Heart right ventricle (tissue), 16 donors: ENCODE measurements at places on chromosomes 7 and 10. TPM values are rescaled to one million over a fixed set of nuclear protein-coding genes. Genes with fewer than 3 reads are reported as not detected.

NET1 gene
- 17.6 TPM for total RNA-seq

MALRD1 gene
- 0.59 TPM for total RNA-seq

HKDC1 gene
- total RNA-seq: not detected

SFRP5 gene
- 2.9 TPM for total RNA-seq

CHST3 gene
- 21.5 TPM for total RNA-seq

TRPV6 gene
- total RNA-seq: not detected

ECHS1 gene
- 251 TPM for total RNA-seq

KEL gene
- total RNA-seq: not detected

NEURL1 gene
- total RNA-seq: 0.07 TPM

ACTL6B gene
- not detected for total RNA-seq

MOGAT3 gene
- not detected for total RNA-seq

ANKRD1 gene
- 5,593 TPM for total RNA-seq

FIGNL1 gene
- 4.8 TPM for total RNA-seq

TMEM106B gene
- 54.7 TPM for total RNA-seq

DYDC2 gene
- total RNA-seq: not detected

SFR1 gene
- 4.4 TPM for total RNA-seq

ADAM8 gene
- 6.0 TPM for total RNA-seq

CCZ1B gene
- 29.7 TPM for total RNA-seq

VAX1 gene
- not detected for total RNA-seq

ARF5 gene
- total RNA-seq: 99.3 TPM

ELOVL3 gene
- total RNA-seq: 0.30 TPM

SNCG gene
- 11.3 TPM for total RNA-seq

OR2A42 gene
- not detected for total RNA-seq

PTPRN2 gene
- total RNA-seq: 1.3 TPM

RASSF4 gene
- total RNA-seq: 96.3 TPM

DOCK1 gene
- total RNA-seq: 24.8 TPM
